Neural crest cell (in vitro differentiated cells): ENCODE measurements at places on chromosomes 4 and X. TPM values are rescaled to one million over a fixed set of nuclear protein-coding genes. Genes with fewer than 3 reads are reported as not detected.

NPY5R gene
- 0.12 and 0.20 TPM in 2 replicates for total RNA-seq

PWWP3B gene
- total RNA-seq = 1.0 and 1.1 TPM in 2 replicates

ENAM gene
- not detected in 2 replicates for total RNA-seq

AMTN gene
- total RNA-seq = not detected in 2 replicates

MTNR1A gene
- 0.98 and 1.2 TPM in 2 replicates for total RNA-seq

FGFRL1 gene
- total RNA-seq = 54.9 and 58.8 TPM in 2 replicates

AWAT2 gene
- not detected in 2 replicates for total RNA-seq

ARMCX6 gene
- total RNA-seq = 65.6 and 67.8 TPM in 2 replicates

STAP1 gene
- total RNA-seq = not detected in 2 replicates

SLC49A3 gene
- total RNA-seq = 0.77 and 0.91 TPM in 2 replicates

TAF1 gene
- total RNA-seq = 31.9 and 37.1 TPM in 2 replicates

FAM47B gene
- total RNA-seq = not detected in 2 replicates

PCDH11X gene
- total RNA-seq = 1.9 TPM in 2 replicates

PRKG2 gene
- total RNA-seq = 0.77 and 0.86 TPM in 2 replicates

FHDC1 gene
- total RNA-seq = 52.0 and 54.5 TPM in 2 replicates

IL13RA1 gene
- 9.9 and 10.2 TPM in 2 replicates for total RNA-seq

GYPB gene
- not detected in 2 replicates for total RNA-seq

GRCh38 chr4:168619266-168619631, 122.4 kb downstream of the PALLD start:
- DNase-seq = no peak

GRCh38 chr4:185800266-185800945, 11.6 kb downstream of the SORBS2 start:
- no peak for DNase-seq

DNA sequence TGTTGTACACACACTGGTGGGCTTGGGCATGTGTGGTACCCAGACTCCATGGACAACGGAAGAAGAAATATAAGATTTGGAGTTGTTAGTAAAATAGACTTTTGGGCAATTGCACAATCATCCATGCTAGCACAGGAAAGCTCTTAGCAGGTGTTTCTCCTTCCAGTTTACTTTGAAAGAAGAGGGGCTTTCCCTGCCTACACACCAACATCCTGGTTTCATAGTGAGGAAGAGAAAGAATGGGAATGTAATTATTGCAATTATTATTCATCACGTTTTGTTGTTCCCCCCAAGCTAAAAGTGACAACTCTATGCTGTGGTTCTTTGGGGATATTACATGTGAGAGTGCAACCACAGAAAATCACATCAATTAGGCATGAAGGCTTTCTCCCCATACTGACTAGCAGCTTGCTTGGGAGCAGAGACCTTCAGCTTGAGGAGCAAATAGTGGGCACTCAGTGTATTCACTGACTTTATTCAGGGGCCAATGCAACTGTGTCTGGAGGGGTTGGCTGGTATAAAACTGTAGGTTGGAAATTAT, 57.2 kb upstream of the PUDP start:
- no peak for DNase-seq

DNA sequence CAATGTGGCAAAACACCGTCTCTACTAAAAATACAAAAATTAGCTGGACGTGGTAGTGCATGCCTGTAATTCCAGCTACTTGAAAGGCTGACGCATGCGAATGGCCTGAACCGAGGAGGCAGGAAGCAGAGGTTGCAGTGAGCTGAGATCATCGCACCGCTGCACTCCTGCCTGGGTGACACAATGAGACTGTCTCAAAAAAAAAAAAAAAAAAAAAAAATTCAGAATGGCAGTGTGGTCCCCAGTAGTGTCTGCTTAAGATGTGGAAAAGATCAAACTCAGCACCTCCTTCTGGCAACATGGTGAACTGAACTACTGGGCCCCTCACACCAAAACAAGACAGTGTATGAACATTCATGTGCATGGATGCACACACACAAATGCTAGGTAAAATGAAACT, 32.2 kb downstream of the SMS start:
- no peak for DNase-seq

GRCh38 chr4:124282301-124282898, 430.1 kb downstream of the ANKRD50 start:
- DNase-seq = no peak

DNA sequence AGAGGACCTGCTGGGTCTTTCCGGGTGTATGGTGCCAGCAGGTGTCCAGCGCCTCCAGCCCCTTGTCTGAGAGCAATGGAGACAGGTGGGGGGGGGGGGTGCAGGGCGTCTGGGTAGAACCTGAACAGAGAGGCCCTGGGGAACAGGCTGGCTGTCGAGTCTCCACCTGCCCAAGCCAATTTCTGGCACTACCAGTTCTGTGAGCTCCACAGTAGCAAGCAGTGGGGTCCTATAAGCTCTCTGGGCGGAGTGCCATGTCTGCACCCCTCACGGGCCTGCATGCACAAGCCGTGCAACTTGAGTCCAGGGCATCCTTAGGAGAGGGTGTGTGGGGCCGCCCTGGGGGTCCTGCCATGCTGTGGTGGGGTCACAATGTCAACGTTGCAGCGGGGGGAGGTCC, 10.1 kb upstream of the FGFR3 start:
- no peak for DNase-seq

- DNase-seq = no peak
These were observed 175.5 kb downstream of the RAPGEF2 start for GRCh38 chr4:159278399-159278798.

DNA sequence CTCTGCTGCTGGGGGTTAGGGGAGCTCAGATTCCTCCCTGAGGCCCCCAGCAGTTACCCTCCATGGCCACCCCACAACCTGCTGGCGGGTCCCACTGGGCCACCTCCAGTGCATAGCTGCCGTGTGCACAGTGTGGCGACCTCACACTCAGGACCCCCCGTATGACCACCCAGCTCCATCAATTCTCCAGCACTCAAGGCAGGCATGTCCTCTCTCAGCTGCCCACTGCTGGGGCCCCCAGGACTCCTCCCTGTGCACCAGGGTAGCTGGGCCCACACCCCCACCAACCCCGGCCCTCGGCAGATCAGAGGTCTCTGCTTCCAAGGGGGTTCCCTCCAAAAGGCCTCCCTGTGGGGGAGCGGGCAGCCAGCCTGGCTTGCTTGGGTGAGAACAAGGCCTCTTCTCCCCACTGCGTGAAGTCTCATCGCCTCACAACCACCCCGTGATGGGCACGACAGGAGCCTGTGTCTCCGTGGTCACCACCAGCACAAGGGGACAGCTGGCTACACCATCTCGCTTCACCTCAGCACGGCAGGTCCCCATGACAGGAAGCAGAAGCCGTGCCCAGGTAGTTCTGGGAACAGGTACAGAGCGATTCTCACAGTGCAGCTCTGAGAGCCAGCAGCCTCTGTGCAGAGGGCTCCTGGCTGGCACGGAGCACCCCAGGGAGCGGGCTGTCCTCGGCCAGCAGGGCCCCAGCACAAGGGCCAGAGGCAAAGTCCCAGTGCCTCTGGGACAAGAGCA, 4.6 kb upstream of the HAUS3 start:
- DNase-seq = peak; percentile 0

DNA sequence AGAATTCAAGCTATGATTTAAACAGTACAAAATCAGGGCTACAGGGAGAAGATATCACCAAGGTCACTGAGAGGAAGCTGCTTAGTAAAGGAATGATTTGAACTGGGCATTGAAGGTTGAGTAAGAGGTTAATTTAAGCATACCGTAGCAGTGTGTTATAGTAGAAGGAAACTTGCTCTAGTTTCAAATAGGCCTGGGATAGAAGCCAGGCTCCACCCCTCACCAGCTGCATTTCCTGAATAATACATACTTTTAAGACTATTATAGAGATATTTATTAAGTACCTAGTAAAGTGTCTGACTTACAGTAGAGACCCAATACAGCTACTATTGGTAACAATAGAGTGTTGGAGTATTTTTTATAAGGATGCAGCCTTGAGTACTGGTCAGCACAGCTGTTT, 118.0 kb upstream of the GLRA2 start:
- DNase-seq = no peak

GRCh38 chr4:7646384-7647061, 211.8 kb upstream of the PSAPL1 start:
- no peak for DNase-seq

GRCh38 chr4:107719207-107719921, 670 bp downstream of the PAPSS1 start:
- no peak for DNase-seq

- DNase-seq = no peak
These were observed 72.3 kb upstream of the SH3RF1 start for GRCh38 chr4:169342906-169343564.

- no peak for DNase-seq
These were observed 761.8 kb downstream of the TRAM1L1 start for GRCh38 chr4:116323606-116324005.

DNA sequence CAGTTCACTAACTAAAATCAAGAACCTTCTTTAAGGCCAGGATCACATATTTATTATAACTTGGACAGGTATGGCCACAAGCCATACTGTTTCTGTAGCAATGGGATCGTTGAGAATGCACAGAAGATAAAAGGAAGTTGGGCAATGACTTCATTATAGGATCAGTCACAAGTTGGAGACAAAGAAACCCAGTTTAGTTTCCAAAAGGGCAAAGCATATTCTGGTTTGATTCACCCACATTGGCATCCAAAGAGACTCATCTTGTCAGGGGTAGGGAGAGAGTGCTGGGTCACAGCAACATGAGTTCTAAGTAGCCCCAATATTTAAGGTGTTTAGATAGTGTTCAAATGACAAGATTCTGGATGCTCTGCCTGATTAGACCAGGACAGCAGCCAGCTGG, 317.1 kb upstream of the GALNT7 start:
- no peak for DNase-seq

- no peak for DNase-seq
These were observed 410.7 kb downstream of the CENPC start for GRCh38 chr4:67134616-67135015.

DNA sequence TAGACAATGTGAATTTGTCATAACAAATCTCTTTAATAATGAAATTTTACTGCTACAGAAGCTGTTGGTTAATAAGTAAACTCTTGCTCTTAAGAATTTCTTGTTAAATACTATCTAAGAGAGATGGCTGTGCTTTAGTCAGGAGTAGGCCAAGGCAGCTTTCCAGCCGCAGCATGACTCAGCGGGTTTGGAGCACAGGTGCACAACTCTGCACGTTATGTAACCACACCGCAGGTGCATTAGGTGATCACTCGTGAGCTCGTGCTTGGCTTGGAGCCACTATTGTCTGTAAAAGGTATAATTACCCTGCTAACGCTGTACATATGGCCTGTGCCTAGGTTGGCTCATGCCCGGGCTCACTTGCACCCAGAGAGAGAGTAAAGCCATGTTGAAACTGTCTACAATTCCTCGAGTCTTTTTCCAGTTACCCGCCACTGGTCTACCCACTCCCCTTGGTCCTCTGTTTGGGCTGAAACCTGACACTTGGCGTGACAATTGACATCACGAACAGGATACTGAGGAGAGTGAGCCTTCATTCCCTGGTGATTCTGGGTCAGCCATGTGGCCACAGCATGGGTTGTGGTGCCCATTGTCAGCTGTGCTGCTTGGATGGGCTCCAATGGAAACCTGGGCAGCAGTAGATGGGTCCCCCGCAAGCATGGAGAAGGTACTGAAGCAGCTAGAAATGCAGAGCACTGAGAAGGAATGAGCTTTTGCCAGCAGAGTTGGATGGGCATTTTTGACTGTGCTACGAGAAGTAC, 18.4 kb upstream of the ANAPC4 start:
- no peak for DNase-seq

DNA sequence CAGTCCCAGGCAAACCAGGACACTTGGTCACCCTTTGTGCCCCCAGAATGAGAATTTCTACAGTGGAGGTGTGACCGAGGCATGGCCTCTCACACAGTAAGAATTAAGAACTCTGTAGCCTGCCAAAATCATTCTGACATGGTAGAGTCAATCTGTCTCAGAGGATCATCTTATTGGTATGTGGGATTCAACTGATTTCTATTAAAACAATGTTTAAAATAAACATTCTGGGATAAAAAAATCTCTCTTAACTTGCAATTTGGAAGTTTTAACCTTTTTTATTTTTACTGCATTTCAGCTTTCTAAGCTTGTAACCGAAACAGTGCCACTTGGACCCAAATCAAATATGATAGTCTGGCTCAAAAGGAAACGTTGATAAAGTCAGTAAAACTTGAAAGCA, 165.4 kb upstream of the LDB2 start:
- DNase-seq = no peak

DNA sequence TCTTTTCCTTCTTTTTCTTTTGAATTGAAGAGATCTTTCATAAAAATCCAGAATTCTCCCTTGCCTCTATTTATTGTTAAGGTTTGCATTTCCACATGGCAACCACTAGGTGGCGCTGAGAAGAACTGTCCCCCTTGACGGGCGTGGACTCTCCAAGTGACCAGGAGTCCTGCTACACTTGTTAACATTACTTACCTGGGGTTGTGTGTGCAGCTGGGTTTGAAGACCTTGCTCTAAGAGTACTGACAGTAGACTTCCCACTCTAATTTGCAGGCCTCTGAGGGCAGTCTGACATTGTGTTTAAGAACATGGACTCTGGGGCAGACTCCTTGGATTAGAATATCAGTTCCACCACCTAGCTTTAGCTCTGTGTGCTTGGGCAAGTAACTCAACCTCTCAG, 52.8 kb downstream of the GPRIN3 start:
- DNase-seq = peak; percentile 19

- no peak for DNase-seq
These were observed 1392.8 kb upstream of the TENM3 start for GRCh38 chr4:180850318-180850940.

DNA sequence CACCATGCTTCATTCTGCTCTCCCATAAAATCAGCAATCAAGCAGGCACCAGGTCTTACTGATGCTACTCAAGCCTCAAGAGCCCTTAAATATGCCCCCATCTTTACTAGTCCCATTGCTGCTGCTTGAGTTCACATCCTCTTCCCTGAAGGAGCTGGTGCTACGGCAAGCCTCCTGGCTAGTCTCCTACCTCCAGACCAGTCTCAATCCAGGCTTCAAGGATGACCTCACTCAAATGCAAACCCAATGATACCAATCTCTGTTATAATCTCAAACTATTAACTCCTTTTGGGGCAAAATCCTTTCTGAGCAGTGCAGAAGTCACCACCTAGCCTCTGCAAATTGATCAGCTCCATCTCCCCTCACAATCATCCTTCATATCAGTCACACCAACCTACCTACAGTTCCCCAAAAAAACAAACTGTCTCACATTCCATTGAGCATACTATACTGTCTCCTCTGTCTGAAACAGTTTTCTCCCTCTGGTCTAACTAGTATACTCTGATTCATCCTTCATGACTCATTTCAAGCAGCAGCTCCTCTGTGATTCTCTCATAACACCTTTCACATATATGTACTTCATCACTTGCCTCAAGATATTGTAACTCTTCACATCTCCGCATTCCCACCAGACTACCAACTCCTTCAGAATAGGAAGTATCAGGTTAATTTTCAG, 30.0 kb downstream of the PAPSS1 start:
- no peak for DNase-seq
